ENCODE measurements at places on chromosomes 6 and 20.

DNA sequence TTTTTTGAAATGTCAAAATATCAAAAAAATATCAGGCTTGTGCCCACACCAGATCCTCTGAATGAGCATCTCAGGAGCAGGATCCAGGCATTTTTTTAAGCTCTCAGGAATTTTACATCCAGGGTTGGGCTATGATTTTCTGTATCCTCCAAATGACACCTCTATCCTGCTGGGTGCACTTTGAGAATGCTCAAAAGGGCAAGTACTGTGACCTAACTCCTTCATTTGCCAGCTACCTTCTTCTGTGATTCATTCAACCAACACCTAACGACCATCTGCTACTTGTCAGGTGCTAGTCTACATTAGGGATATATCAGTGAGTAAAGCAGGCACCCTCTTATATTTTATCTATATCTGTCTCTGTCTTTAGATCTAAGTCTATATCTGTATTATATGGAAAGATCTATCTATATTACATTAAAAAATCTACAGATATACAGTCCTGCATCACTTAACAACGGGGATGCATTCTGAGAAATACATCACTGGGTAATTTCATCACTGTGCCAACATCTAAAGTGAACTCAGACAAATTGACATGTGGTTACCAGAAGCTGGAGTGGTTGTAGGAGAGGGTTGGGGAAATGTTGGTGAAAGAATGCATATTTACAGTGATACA is 131.6 kb downstream of the KIF16B start:
- no peak for DNase-seq

GRCh38 chr20:56829788-56830385 is 200.8 kb downstream of the TFAP2C start:
- no peak for DNase-seq

- no peak for DNase-seq
Observed at GRCh38 chr6:133360194-133360593, 119.0 kb downstream of the EYA4 start.

GRCh38 chr6:121510568-121511177 is 75.2 kb downstream of the GJA1 start:
- no peak for DNase-seq

- DNase-seq: no peak
Observed at GRCh38 chr20:13930281-13930680, 60.1 kb downstream of the SEL1L2 start.

GRCh38 chr20:36815454-36816091 is 42.0 kb upstream of the DSN1 start:
- no peak for DNase-seq

DNA sequence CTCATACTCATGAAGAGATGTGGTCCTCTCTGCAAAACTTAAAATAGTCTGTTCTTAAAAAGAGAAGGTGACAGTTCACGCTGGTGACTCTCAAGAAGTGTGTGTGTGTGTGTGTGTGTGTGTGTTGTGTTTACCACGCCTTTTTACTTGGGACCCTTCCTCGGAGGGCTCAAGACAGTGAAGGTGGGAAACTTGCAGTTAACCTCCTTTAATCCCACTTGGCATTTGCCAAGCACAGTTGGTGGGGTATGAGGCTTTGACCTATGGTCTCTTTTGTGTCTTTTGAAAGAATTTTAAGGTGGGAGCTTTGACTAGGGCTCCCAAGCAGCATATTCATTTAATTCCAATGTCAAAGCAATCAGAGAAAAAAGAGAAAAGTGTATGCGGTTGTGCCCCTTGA is 395.8 kb downstream of the TFAP2B start:
- no peak for DNase-seq

- no peak for DNase-seq
Observed at GRCh38 chr20:49230021-49230420, 10.8 kb downstream of the DDX27 start.

DNA sequence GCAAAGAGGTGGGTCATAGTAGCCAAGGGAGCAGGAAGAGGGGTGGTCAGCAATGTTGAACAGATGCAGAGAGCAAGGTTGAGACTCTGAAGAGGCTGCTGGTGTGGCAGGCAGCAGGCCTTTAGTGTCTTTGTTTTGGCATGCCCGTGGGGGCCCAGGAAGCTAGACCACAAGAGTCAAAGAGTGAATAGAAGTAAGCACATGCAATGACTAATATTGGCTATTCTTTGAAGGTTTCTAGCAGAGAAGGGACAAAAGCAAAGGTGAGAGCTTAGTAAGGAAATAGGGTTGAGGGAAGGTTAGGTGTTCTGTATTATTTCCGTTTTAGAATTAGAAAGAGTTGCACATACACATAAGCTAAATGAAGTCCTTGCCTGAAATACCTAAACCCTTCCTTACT is 18.8 kb downstream of the TDRD6 start:
- no peak for DNase-seq

DNA sequence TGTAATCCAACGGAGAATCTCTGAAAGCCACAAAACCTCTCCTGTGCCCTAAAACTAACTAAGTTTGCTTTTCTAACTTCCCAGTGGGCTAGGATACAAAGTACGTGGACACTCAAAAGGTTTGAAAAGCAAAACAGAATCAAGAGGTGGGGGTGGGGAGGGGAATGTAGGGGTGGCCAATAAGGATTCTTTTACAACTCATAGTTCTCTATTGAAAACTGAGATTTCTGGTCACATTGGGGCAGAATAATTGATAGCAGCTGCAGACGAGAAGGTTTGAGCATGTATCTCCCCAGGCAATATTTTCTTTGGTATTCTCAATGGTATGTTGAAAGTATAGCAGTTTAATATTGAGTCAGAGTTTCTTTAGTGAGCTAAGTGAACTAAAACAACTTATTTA is 376.7 kb upstream of the CITED2 start:
- no peak for DNase-seq

DNA sequence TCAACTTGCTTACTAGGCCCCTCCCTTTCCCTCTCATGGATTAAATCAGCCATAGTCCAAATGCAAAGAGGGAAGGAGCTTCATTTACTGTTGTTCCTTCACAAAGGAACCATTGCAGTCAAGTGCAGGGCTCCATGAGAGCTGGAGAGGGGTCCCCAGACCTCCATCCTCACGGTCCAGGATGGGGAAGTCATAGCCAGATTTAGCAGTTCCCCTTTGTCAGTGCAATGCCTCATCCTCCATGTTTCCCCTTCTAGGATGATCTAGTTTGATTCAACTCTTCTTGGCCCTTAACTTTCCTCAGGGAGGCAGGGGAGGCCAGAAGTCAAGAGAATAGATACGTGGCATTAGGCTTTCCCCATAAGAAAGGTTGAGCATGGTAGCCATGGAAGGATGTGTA is 66.5 kb upstream of the FUCA2 start:
- no peak for DNase-seq

DNA sequence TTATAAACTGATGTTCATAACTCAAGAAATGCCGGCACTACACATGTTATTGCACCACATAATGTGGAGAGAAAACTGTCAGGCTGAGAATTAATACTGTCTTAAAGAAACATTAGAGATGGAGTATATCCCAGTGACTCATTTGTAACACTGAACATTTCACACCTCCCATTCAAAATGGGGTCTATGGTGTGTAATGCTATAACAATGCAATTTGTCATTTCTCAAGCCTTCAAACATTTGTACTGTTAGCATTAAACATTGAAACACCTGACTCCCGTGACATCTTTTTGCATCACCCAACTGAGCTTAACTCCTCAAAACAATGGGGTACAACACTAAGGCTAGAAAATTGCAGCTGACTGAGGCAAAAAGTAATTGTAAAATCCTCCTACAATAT is 151.7 kb downstream of the DST start:
- peak; percentile 51 for DNase-seq

GRCh38 chr6:159985296-159985945 is 16.5 kb downstream of the IGF2R start:
- no peak for DNase-seq

- DNase-seq: no peak
Observed at GRCh38 chr20:7379621-7380220, 560.5 kb downstream of the HAO1 start.

GRCh38 chr20:61704661-61705060 is 361.0 kb downstream of the TAF4 start:
- no peak for DNase-seq

GRCh38 chr20:49282584-49283171 is 4.8 kb upstream of the ZNFX1 start:
- no peak for DNase-seq

- DNase-seq: no peak
Observed at GRCh38 chr6:157884756-157885155, 61.7 kb downstream of the SNX9 start.

- no peak for DNase-seq
Observed at GRCh38 chr20:23939641-23940040, 48.9 kb downstream of the GGTLC1 start.

- no peak for DNase-seq
Observed at GRCh38 chr6:37289931-37290330, 32.0 kb upstream of the TMEM217 start.

GRCh38 chr6:6004390-6004995 is 2.2 kb downstream of the NRN1 start:
- no peak for DNase-seq

DNA sequence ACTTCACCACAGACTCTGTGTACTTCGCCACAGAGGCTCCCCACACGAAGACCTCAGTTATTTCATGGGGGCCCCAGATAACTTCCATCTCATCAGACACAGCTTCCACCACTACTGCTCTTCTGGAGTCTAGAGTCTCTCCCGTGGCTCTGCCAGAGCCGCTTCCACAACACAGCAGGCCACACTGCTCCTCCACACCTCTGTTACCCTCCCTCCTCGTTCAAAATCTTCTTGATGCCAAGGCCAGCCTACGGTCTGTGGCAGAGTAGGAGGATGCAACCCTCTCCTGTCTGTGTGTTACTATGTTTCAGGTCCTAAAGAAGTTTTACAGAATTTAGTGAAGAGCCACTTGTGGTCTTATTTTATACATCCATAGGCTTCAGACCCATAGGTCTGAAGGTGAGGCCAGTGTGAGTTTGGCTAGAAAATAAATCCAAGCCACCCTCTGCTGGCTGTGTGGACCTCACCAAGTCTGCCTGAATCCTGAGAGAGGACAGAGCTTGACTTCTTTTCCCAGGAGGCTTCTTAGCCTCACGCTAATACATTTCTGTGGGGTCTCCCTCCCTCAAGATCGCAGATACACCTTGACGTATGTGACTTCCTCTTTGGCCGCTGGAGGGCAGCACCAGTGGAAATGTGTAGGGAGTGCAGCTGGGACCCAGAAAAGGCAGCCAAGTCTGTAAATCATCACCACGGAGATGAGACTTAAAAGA is 197.7 kb downstream of the FAXC start:
- no peak for DNase-seq

GRCh38 chr20:58714923-58715351 is 22.3 kb downstream of the NPEPL1 start:
- DNase-seq: no peak

GRCh38 chr6:146999766-147000165 is 204.5 kb upstream of the STXBP5 start:
- no peak for DNase-seq

DNA sequence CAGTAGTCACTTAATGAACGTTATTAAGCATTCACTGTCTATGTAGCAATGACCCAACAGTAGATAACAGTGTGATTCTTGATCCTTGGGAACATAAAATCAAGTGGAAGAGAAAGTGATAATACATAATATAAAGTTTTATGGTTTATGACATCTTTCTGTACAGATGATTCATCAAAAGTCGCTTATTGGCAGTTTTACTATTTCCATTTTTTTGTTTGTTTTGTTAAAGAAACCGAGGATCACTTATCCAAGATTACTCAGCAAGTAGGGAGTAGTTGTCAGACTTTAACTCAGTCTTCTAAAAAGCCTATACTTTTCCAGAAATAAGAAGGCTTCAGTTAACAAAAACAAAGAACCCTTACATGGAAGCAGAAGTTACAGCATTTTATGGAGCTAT is 260.8 kb downstream of the ZFAND3 start:
- no peak for DNase-seq

DNA sequence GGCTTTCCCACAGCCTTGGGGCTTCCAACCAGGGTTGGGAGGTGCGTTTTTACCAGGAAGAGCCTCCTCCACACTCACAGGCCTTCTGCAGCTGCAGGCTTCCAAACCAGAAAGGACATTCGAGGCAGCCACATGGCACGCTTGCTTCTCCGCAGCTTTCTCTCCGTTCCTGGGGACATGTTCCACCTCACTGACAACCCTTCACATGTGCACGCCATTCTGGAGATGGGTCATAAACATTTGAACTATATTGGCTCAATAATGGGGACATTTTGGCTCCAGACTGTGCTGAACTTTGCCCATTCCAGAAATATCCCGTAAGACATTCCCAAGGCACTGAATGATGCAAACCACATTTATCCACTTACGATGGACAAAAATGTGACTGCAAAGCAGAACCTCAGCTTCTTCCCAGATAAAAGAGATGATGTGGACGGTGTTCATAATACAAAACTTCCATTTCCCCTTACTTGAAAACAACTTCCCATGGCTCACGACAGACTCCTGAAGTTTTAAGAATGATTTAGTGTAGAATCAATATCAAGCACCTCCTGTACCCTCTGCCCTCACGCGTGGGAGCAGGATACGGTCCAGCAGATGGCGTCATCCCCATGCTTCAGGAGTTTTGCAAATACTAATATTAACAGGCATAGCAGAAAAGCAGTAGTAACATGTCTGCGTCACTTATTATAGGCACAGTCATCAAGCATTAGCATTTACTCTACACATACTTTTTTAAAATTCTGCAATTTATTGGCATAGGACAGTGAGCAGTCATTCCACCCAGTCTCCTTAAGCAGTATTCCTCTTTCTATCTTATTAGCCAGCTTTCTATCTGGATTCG is 25.4 kb upstream of the FOXF2 start:
- no peak for DNase-seq

GRCh38 chr6:328136-328670 is 35.9 kb downstream of the DUSP22 start:
- peak; percentile 78 for DNase-seq

DNA sequence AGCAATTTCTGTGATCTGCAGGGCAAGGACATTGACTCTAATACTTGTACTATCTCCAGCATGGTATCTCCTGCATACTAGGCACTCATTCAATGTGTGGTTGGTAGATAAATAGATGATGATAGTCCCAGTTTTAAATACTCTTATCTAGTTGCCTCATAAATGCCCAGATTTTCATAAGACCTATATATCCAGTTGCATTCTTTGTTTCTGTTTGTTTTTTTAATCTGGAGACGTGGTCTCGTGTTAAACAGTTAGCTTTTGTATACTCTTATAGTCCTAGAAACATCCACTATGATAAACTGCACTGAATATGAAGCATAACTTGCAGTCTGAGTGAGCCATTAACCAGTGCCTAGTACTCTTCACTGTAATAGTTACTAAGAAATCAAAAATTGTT is 35.5 kb upstream of the SUMO4 start:
- no peak for DNase-seq

DNA sequence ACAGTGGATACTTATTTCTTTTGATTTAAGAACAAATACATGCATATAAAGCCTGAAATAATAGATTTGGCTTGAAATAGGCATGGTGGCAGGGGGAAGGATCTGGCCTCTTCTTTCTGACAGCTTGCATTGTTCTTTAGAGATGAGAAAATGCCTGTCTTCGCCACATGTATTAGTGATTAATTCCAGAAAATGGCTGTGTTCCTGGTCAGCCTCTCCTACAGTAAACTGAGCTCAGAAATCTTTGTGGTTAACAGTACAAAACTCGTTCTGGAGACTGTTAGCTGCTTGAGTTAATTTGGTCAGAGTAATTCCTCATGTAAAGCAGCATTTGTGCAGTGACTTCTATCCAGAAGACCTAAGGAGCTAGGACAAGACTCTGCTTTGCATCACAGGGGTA is 151.5 kb downstream of the EYA4 start:
- DNase-seq: no peak

GRCh38 chr6:137816133-137816579 is 50.9 kb upstream of the TNFAIP3 start:
- no peak for DNase-seq

GRCh38 chr20:24620937-24621519 is 151.6 kb downstream of the SYNDIG1 start:
- DNase-seq: no peak

GRCh38 chr6:149147938-149148718 is 169.4 kb upstream of the TAB2 start:
- DNase-seq: no peak

Data from non-pigmented ciliary epithelial cell (primary cell).